Pancreas (tissue), 10 donors: ENCODE measurements at places on chromosomes 1 and 21.

DNA sequence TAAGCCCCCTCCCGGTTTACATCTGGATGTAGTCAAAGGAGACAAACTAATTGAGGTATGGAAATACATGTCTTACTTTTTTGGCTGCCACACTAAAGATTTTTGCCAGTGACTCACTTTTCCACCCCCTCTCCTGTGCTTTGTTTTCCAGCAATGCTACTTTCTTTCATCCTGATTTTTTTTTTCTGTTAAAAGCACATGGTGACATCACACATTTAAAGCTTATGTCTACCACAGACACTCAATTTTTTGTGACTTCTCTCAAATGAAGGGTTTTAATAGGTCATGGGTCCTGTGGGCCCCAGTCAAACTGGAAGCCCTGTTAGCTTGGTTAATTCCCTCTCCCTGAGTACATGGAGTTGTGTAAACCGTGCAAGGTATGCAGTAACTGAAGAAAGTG, 2.2 kb downstream of the PPP1R8 start:
- DNase-seq: no peak

GRCh38 chr1:155226910-155227260, 18.4 kb downstream of the MTX1 start:
- peak; percentile 72 for DNase-seq

GRCh38 chr1:119902775-119903442, 6.6 kb upstream of the ADAM30 start:
- DNase-seq: no peak

GRCh38 chr1:206589206-206589605, 23.1 kb downstream of the EIF2D start:
- no peak for DNase-seq

DNA sequence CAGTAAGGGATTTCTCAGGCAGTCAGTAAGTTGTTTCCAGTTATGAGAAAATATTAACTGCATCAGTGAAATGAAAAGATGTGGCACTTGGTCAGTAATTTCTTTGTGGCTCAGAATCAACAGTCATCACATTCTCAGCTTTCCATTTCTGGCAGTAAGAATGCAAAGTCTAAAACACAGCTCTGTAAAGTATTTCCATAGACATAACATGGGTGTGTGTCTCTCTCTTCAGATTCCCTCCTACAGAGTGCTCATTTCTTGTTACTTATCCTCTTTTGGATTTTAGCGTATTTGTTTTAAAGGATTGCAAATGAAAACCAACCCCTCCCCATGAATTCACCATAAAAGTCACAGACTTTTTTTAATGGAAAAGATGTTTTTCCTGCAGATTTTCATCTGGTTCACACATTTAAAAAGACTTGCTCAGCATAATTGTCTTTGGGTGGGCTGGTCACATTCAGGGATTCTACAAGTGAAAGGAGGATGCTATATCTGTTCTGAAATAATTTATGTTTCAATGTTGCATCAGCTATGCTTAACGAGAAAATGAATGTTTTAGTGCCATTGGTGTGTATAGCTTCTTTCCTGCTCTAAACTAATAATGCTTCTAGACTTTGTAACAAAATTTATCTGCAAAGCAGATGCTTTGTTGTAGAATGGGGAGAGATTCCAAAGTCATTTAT, 34.6 kb upstream of the CD55 start:
- DNase-seq: no peak

DNA sequence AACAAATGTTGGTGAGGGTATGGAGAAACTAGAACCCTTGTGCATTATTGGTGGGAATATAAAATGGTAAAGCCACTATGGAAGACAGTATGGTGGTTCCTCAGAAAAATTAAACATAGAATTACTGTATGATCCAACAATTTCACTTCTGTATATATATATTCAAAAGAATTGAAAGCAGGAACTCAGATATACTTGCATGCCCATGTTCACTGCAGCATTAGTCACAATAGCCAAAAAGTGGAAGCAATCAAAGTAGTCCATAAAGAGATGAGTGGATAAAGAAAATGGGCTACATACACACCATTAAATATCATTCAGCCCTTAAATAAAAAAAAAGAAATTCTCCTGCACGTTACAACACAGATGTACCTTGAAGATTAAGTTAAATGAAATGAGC, 34.1 kb downstream of the ABL2 start:
- DNase-seq: no peak

- no peak for DNase-seq
These were observed 400.6 kb downstream of the NTNG1 start for GRCh38 chr1:107541412-107541811.

DNA sequence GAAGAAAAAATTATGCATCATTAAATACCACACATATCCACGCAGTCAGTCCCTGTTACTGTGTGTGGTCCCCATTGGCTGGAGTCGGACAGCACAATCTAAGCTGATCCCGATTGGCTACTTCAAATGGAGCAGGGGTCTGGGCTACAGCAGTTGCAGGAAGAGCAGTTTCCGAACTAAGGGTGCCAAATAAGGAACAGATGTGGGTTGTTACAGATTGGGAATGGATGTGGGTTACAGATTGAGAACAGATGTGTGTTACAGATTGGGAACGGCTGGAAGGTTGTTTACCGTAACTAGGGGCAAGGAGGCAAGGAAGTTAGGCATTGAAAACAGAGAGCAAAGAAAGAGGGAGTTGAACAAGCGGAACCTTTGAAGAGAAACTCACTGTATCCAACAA, 19.9 kb downstream of the OR2L13 start:
- no peak for DNase-seq

- DNase-seq: no peak
These were observed 9.0 kb upstream of the LDLRAP1 start for GRCh38 chr1:25534410-25534788.
